CD4-positive, alpha-beta T cell treated with Interleukin-21 for 1 hour (primary cell): ENCODE measurements at places on chromosomes 3 and 15.

DNA sequence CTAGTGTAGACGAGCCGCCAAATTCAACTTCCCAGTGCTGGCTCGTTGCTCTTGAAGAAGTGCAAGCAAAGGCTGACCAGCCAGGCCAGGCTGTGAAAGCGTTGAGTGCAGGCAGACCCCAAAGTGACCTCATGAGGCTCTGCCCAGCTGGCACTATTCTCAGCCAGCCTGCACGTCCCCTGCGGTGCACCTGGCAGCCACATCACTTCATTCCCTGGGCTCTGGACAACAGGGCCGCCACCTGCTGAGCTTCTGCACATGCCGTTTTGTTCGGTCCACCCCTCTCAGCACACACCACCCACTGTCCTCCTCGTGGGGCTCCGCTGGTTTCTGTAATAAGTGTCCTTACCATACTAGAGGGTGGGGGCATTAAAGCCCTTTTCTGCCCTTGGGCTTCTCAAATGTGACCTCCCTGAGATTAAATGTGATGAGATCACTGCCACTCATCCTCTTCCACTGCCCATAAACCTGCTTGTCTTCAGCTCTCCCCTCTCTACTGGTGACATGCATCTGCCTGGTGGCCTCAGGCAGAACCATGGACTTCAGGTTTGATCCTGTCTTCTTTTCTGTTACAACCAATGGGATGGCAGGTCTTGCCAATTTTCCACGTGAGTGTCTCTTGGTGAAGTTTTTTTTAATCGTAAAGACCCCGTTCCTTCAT is 6.1 kb downstream of the RASGRF1 start:
- no peak for DNase-seq

DNA sequence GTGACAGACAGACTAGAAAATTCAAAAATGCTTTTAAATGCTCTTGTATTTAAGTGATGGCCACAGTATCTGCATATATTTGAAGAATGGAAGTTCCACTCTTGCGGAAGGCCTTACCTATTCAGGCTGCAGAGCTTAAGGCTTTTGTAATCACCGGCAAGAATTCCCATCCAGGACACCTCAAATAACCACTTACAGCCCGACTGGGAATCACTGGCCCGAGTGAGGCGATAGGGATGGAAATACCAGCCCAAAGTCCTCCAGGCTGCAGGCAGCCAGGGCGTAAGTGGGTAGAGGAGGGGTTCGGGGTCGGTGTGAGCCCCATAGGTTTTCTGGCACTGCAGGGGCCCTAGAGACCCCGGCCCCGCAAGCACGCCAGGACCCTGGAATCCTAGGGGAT is 9.5 kb downstream of the CMTM7 start:
- DNase-seq = no peak

- no peak for DNase-seq
These were observed 274.6 kb upstream of the ROPN1 start for GRCh38 chr3:124266487-124266886.

DNA sequence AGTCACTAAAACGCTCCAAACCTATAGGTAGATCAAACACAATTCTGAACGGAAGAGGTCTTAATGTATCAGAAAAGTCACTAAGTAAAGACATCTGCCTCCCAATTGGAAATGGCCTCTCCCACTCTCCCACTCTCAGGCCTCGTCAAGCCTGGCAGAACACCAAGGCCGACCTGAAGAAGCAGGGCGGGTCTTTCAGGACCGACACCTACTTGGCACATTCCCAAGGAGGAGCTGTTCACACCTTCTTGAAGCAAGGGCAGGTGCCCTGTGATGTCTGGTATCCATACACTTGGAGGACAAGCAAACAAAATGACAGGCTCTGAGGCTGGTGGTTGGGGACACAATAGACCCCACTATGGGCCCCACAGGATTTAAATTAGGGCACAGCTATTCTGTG is 30.0 kb downstream of the XXYLT1 start:
- DNase-seq = no peak

DNA sequence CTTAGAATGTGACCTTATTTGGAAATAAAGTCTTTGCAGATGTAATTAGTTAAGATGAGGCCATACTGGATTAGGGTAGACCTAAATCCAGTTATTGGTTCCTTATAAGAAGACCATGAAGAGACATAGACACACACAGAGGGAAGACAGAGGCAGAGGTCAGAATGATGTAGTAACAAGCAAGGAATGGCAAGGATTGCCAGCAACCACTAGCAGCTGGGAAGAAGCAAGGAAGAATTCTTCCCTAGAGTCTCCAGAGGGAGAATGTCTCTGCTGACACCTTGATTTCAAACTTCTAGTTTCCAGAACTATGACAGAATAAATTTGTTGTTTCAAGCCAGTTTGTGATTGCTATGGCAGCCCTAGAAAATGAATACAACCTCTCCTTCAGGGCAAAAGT is 116.7 kb downstream of the WDR76 start:
- no peak for DNase-seq

DNA sequence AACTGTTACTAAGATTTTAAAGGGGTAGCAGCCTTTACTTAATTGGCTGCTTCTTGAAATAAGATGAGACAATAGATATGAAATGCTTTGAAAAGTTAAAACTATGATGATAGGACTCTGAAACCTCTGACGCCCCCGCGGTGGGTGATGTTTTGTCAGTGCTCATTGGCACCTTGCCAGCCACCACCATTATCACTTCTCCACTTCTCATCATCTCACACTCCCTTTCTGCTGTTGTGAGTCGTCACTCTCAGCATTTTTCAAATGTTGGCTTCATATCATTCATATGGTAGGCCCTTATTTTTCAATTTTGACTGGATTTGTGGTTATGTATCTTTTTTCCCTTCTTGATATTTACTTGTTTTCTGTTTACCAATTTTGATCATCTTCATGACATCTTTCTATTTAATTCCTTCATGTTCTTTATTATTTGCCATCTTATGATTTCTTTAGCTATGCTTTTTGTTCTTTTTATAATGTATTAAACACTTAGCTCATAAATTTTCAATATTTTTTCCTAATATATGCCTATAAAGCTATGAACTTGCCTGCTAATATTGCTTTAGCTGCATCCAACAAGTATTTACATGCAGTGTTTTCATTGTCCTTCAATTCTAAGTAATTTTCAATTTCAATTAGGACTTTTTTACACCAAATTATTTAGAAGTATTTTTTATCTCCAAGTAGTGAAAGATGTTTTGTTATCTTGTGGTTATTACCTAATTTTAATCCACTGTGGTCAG is 30.3 kb upstream of the SKOR1 start:
- DNase-seq = no peak

GRCh38 chr3:197212290-197212689 is 86.1 kb downstream of the DLG1 start:
- DNase-seq = no peak

- no peak for DNase-seq
These were observed 811.0 kb upstream of the ALCAM start for GRCh38 chr3:104555728-104556127.

DNA sequence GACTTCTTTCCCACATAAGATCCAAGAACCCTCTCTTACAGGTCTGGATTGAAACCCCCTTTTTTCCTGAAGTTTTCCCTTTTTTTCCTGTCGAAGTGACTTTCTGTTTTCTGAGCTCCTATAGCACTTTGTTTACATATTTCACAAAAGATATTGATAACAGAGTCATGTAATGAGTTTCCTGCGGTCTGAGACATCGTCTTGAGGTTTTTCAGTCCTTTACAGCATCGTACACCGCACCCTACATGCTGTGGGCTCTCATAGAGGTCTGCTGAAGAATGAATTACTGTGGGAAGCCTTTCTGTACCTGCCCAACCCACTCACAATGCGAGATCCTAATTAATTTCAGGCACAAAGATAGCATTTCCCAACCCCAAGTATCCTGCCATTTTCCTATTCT is 53.1 kb downstream of the MCF2L2 start:
- no peak for DNase-seq

DNA sequence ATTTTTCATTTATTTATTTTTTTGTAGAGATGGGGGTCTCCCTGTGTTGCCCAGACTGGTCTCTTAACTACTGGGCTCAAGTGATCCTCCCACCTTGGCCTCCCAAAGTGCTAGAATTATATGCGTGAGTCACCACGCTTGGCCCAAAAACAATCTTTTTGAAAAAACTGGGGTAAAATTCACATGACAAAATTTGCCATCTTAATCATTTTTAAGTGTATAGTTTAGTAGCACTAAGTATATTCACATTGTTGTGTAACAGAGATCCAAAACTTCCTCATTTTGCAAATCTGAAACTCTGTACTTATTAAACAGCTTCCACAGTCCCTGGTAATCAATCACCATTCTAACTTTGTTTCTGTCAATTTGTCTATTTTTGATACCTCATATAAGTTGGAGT is 5.2 kb downstream of the SNX1 start:
- no peak for DNase-seq

- no peak for DNase-seq
These were observed 12.9 kb upstream of the PARL start for GRCh38 chr3:183897606-183898005.

DNA sequence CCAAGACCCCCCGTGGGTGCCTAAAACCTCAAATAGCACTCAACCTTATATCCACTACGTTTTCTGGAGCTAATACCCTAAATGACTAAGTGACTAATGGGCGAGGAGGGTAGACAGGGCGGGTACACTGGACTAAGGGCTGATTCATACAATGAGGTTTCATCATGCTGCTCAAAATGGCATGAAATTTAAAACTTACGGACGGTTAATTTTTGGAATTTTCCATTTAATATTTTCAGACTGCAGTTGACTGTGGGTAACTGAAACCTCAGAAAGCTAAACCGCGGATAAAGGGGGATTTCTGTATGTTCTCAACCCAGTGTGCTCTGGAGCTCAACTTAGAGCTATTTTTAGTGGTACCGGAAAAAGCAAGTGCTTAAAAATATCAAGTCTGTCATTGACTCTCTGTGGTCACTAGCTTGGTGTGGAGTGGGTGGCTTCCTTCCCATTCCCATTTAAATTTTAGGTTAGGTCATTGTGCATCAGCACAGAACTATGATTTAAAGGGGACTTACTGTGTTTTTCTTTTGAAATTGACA is 72.9 kb downstream of the LRRC28 start:
- no peak for DNase-seq

GRCh38 chr3:52280050-52280461 is 1.6 kb upstream of the WDR82 start:
- no peak for DNase-seq

- no peak for DNase-seq
These were observed 140.4 kb downstream of the SRGAP3 start for GRCh38 chr3:9108876-9109567.

- no peak for DNase-seq
These were observed 203.5 kb upstream of the ZBTB20 start for GRCh38 chr3:115350606-115351005.

DNA sequence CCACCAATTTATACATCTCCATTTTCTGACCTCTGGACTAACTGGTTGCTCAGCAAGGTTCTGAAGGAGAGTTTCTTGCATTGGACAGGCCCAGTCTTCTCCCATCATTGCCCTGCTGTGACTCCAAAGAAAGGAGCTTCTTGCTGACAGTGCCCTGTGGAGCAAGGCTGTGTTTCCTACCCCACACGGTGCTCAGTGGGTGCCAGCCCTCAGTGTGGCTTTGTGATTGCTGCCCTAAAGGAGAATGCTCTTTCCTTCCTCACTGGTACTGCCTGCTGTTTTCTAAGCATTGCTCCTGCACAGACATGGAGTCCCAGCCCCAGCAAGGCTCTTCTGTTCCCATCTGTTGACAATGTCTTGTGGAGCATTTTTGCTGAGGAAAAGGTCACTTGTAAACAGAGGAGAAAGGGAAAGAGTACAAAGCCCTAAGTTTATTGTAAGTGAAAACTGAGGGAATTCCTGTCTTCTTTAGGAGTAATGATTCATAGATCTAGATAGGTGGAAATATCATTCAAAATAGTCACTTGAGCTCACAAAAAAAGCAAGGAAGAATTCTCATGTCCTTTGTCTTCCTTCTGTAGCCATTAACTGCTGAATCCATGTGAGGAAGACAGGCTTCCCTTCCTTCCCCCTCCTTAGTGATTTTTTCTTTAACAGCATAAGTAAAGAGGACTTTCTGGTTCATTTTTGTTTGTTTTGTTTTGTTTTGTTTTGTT is 62.9 kb downstream of the HMG20A start:
- DNase-seq = no peak

DNA sequence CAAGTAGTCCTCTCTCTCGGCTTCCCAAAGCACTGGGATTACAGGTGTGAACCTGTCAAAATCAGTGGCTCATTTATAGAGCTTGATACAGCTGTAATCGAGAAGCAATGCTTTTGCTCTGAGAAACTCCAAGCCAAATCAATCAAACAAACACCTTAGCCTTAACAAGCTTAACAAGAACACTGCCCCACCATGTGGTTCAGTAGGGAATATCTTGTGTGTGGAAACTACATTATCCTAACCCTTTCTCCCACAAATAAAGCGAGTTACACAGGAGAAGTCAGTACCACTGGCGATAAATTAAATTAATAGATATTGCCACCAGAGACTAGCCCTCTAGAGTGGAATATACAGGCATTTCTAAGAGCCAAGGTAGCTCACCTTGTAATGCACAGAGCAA is 13.9 kb downstream of the CDAN1 start:
- no peak for DNase-seq

DNA sequence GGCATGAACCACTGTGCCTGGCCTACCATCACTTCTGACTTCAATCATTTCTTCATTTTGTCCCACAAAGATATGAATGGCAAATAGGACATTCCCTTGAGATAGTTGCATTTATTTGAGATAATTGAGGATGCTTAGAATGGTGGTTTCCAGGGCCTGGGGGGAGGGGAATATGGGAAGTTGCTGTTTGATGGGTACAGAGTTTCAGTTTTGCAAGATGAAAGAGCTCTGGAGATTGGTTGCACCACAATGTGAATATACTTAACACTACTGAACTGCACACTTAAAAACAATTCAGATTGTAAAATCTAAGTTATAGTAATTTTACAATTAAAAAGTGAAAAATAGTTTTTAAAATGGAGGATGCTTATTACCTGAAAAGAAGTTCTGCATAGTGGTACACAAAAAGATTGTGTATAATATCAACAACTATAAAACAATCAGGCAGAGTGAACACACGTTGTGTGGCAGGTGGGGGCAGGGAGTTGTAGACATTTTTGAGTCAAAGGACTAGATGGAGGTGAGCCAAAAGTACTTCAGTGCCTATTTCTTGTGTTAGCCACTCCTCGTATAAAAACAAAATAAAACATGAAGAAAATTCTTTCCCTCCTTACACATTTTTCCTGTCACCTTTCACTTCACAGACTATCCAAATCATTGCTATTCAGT is 18.5 kb upstream of the RIOX2 start:
- no peak for DNase-seq

DNA sequence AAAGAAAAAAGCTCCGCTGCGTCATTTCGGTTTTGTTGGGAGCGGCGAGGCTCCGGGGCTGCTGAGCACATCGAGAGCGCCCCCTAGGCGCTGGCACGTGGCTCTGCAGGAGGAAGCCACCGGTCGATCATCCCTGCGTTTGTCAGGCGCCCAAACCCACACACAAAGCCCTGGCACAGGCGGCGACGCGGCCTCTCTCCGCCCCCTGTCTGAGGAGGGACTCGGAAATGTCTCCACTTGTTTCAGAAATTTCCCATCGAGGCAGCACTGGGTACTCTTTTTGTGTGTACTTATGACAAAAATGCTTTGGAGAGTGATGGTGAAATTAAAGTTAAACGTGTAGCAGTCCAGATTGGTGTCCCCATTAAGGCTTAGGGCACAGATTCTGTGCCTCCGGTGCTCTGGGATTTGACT is 407.3 kb upstream of the ONECUT1 start:
- DNase-seq = peak; percentile 9

GRCh38 chr3:178382449-178383061 is 153.7 kb upstream of the KCNMB2 start:
- no peak for DNase-seq

GRCh38 chr15:64895285-64896065 is 16.2 kb upstream of the ANKDD1A start:
- peak; percentile 72 for DNase-seq

GRCh38 chr3:152595975-152596821 is 238.7 kb upstream of the P2RY1 start:
- peak; percentile 4 for DNase-seq
